ENCODE measurements at places on chromosomes 11 and 22. TPM values are rescaled to one million over a fixed set of nuclear protein-coding genes. Genes with fewer than 3 reads are reported as not detected.

DNA sequence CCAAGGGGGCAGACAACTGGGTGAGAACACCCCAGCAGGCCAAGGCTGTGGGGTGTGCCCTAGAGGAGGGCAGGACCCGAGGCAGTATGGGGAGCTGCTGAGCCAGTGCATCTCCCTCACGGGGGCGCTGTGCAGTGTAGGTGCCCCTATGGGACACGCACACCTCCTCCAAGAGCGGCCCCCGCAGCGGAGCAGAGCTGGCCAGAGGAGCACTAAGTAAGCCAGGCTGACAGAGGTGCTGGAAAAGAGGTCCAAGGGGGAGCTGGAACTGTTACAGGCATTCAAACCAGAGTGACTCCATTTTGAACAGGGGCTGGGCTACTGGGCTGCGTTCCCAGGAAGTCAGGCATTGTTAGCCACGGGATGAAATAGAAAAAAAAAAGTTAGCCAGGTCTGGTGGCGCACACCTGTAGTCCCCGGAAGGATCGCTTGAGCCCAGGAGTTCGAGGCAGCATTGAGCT lies 41.8 kb downstream of the TST start:
- H3K4me3 ChIP-seq: peak overlapping the region; percentile 44
- peak; percentile 64 for ATAC-seq
- H3K36me3 ChIP-seq: no peaks in the 10 kb centered on the region
- H3K4me1 ChIP-seq: no peaks in the 10 kb centered on the region
- peak overlapping the region; percentile 5 for H3K27ac ChIP-seq

CDKN1C gene
- total RNA-seq: 87.0 TPM

DNA sequence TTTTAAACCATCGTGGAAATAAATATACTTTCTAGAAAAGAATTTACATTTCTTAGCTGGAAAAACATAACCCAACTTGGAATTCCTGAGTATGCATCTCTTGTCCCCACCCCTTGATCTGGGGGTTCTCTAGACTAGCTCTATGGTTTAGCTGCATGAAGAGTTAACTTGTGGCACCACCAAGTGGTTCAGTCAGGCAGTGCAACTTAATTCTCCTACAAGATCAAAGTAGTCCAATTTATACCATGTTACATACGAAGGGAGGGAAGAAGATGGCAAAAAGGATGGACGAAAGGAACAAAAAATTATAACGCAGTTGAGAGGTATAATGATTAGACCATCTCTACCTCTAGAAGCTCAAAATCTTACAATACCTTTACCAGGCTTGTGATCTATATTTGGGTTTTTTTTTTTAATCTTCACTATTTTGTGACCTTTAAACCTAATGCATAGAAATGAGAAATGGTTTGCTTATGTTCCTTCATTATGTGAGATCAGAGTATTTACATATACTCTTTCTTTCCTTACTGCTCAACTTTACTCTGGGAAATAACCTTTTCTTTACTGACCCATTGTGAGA lies 28.5 kb upstream of the ALKBH3 start:
- H3K4me3 ChIP-seq: no peak overlapping the region
- H3K36me3 ChIP-seq: no peaks in the 10 kb centered on the region
- H3K27me3 ChIP-seq: no peaks in the 10 kb centered on the region
- H3K4me1 ChIP-seq: no peaks in the 10 kb centered on the region
- no peak for ATAC-seq

FOLR1 gene
- total RNA-seq: not detected

GRCh38 chr11:134866981-134867675 lies 455.1 kb upstream of the B3GAT1 start:
- no peaks in the 10 kb centered on the region for H3K36me3 ChIP-seq
- H3K27me3 ChIP-seq: peaks cover 11% of the 10 kb centered on the region
- no peak for ATAC-seq

GRCh38 chr11:93766504-93766903 lies 17.6 kb upstream of the MED17 start:
- H3K36me3 ChIP-seq: peaks cover 40% of the 10 kb centered on the region
- ATAC-seq: no peak
- H3K27me3 ChIP-seq: no peaks in the 10 kb centered on the region
- H3K4me3 ChIP-seq: no peak overlapping the region

TUB gene
- 11.2 TPM for total RNA-seq

DNA sequence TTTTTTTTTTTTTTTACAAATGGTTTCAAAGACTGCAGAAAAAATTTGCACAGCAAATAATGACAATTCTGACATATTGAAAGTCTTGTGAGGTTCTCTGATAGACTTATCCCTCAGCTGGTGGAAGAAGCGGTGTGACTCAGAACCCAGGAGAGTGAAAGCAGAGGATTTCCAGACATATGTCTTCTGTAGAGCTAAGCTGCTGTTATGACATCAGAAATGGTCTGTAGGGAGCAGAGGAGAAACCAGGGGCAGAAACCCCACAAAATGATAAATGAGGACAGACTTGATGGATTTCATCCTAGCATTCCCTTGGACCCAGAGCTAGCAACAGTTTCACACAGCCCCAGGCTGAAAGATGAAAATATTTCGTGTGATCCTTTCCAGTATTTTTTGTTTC lies 582.6 kb downstream of the METTL15 start:
- H3K36me3 ChIP-seq: no peaks in the 10 kb centered on the region
- no peaks in the 10 kb centered on the region for H3K27me3 ChIP-seq
- H3K27ac ChIP-seq: no peak overlapping the region
- no peak for ATAC-seq
- no peak overlapping the region for H3K4me3 ChIP-seq
- no peaks in the 10 kb centered on the region for H3K4me1 ChIP-seq

- H3K27ac ChIP-seq: no peak within 1 kb of the TSS
- no peaks in the 10 kb centered on the region for H3K36me3 ChIP-seq
- H3K27me3 ChIP-seq: peaks cover 50% of the 10 kb centered on the region
- H3K4me3 ChIP-seq: no peak within 1 kb of the TSS
- ATAC-seq: no peak
Observed at GRCh38 chr22:41969110-41969646, at the start of gene SEPTIN3. SEPTIN3 (plus strand) TSS chr22:41969443; CDS start chr22:41971493, 2,050 bp downstream.

DNA sequence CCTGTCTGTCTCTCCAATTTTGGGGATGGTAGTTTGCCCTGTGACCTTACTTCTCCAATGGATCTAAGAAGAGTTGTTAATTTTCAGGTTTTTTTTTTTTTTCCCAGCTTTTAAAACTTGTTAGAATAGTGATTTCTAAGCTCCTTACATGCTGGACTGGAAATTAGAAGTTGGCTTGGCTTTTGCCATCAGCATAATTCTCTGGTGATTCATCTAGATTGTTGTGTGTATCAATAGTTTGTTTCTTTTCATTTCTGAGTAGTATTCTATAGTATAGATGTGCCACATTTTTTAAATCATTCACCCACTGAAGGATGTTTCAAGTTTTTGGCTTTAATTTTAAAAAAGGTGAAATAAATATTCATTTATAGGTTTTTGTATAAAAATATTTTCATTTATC lies 51.4 kb downstream of the ADAMTS15 start:
- H3K36me3 ChIP-seq: no peaks in the 10 kb centered on the region
- no peak overlapping the region for H3K27ac ChIP-seq
- no peaks in the 10 kb centered on the region for H3K4me1 ChIP-seq
- H3K27me3 ChIP-seq: no peaks in the 10 kb centered on the region
- no peak for ATAC-seq

- ATAC-seq: no peak
- peaks cover 74% of the 10 kb centered on the region for H3K4me1 ChIP-seq
- peaks cover 40% of the 10 kb centered on the region for H3K27me3 ChIP-seq
- H3K36me3 ChIP-seq: no peaks in the 10 kb centered on the region
Observed at GRCh38 chr11:69643646-69644045, 2.7 kb downstream of the CCND1 start.

- H3K4me3 ChIP-seq: no peak overlapping the region
- ATAC-seq: no peak
- H3K27ac ChIP-seq: no peak overlapping the region
- no peaks in the 10 kb centered on the region for H3K4me1 ChIP-seq
Observed at GRCh38 chr11:84866922-84867321, 760.2 kb downstream of the DLG2 start.

MRGPRF gene
- 152 TPM for total RNA-seq

DNA sequence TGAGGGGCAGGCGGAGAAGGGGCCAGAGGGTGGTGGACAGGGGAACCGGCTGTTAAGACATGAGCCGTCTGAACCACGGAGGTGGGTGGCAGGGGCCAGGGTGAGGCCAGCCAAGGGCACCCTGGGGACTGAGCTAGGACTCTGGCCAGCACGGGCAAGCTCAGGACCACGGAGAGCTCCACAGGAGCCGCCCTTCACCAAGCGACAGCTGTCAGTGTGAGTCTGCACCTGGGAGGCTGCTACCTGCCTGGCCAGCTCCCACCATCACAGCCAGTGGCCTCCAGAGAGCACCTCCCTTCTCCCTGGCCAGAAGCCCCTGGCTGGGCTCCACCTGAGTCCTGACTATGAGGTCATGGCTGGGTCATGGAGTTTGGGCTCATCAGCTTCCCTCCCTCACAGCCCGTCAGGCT lies 21.6 kb downstream of the MGAT3 start:
- H3K27me3 ChIP-seq: no peaks in the 10 kb centered on the region
- H3K4me3 ChIP-seq: no peak overlapping the region
- H3K36me3 ChIP-seq: no peaks in the 10 kb centered on the region
- H3K4me1 ChIP-seq: no peaks in the 10 kb centered on the region

SLC22A9 gene
- not detected for total RNA-seq

RBMXL2 gene
- not detected for total RNA-seq

DNA sequence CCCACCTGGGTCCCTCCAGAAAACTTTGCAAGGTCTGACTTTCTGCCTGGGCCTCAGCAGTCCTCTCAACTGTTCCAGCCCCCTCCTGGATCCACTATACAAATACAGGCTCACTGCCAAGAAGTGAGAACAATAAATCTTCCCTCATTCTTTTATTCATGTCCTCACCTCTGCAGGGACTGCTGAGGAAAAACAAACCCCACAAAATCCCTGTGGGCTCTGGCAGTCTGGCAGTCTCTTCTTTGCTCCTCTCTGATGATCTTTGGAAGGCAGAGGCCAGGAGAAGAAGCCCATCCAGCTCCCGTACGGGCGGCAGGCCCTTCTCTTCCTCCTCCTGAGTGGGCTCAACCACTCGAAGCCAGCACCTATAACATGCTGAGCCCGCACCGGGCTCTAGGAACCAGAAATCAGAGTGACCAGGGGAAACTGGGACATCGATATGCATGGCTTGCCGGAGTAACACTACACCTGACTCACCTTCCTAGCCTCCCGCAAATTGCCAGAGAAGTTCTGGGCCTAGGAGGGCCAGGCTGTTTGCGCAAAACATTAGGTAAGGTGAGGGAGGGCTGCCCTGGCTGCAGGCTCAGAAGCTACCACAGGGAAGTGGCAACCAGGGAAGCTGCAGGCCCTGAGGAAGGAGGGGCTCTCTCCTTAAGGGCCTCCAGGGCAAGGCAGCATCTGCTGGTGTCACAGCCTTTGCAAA lies 24.2 kb downstream of the TMPRSS5 start:
- H3K27ac ChIP-seq: no peak overlapping the region
- no peak overlapping the region for H3K4me3 ChIP-seq
- H3K27me3 ChIP-seq: no peaks in the 10 kb centered on the region

DNA sequence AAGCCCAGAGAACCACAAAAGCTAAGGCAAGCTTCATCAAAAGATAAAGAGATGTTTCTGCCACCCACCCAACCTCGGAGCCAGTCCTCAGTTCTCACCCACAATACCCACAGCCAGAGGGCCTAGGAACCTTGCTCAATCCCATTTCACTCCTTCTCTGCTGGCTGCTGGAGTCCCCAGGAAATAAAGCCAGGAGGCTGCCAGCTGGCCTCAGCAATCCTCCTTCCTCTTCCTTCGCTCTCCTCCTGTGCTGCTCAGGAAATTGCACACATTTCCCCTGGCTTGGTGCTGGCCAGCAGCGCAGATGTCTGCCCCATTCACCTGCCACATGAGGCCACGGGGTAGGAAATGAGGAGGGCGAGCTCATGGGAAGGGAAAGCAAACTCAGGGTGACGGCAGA lies 91.8 kb upstream of the LDLRAD3 start:
- H3K27me3 ChIP-seq: no peaks in the 10 kb centered on the region
- no peaks in the 10 kb centered on the region for H3K4me1 ChIP-seq
- H3K27ac ChIP-seq: no peak overlapping the region
- H3K4me3 ChIP-seq: no peak overlapping the region

DNA sequence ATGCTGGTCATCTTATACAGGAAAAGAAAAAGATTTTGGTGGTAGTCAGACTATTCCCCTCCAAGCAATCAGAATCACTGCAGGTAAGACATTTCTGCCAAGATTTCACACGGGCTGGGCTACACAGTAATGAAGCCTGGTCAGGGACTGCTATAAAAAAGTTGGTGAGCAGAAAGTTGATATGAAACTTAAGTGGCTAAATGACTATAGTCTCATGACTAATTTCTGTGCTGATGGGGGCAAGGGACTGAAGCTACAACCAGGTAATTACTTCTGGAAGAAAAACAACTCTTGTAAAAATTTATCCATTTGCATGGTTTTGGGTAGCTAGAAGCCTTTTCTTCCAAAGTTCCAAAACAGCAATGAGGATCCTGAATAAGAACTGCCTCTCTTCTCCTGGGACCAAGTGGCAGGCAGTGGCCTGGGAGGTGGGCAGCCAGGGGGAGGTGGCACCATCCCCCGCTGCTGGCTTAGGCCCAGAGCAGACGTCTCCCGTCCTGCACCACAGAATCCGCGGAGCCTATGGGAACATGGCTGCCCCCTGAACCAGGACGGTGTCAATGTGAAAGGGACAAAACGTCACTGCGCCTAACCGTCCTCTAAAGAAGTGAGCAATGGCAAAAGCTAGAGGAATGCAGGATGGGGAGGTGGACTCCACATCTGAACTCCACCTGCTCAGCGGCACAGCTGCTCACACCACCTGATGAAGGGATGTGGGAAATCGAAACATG lies 122.6 kb upstream of the LMO1 start:
- no peak for ATAC-seq
- H3K27ac ChIP-seq: no peak overlapping the region
- H3K36me3 ChIP-seq: no peaks in the 10 kb centered on the region
- peaks cover 8% of the 10 kb centered on the region for H3K4me1 ChIP-seq
- no peaks in the 10 kb centered on the region for H3K27me3 ChIP-seq

DNA sequence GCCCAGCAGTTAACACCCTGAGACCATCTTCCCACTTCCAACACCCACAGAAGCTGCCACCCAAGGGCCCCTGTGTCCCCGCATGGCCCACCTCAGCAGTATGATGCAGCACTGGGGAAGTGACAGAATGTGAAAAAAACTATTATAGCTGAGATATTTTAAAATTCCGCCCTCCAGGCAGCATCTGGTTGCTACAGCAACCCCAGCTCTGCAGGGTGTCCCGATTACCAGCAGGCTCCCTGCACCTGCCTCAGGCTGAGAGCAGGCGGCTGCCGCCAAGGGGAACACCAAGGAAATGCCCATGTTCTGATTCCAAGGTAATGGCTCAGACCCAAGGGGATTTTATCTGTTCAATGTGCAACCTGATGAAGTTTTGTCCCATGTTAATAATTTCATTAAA lies 10.5 kb upstream of the TMEM121B start:
- H3K27me3 ChIP-seq: no peaks in the 10 kb centered on the region
- ATAC-seq: no peak
- no peaks in the 10 kb centered on the region for H3K36me3 ChIP-seq

- H3K27ac ChIP-seq: no peak overlapping the region
- no peaks in the 10 kb centered on the region for H3K4me1 ChIP-seq
- no peaks in the 10 kb centered on the region for H3K27me3 ChIP-seq
Observed at GRCh38 chr11:66665369-66665768, 12.3 kb downstream of the RBM4B start.
